ENCODE measurements at places on chromosomes 3 and 15.

DNA sequence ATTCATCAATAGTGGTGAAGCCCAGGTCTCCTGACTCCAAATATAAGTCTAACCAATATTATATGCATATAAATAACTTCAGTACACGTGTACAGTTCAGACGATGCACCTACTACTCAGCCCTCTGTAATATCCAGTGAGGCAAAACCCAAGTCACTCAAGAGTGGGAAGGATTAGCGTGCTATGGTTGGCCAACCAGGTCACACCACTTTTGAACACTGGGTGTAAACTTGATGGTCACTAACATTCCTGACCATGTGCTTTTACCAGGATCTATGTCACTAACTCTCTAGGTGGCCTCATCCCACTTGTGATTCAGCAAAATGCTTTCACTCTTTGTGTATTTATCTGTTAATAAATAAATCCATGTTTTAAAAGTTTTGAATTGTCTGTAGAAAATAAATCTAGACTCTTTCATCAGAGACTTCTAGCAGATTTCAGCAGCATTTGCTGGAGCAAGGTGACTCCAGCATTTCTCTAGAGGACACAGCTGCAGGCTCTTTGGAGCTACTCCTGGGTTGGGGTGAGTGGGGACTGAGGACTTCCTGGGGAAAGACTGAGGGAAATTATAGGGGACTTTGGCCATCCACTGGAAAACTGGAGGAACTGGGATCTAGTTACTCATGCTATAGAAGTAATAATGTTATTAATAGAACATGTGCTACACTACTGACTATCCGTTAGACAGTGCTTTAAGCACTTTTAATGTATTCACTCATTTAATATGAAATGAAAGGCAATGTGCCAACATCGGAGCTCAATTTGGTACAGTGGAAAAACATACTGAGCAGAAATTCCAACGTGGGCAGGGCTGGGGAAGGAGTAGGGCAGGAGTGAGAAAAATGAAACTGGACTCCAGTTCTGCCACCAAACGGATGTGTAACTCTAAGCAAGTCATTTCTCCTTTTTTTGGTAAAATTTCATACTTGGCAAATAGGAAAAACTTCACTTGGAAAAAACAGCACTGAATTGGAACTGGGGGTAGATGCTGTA lies 97.9 kb downstream of the RORA start:
- no peak for DNase-seq

- peak; percentile 17 for DNase-seq
Observed at GRCh38 chr15:49458145-49458544, 35.1 kb downstream of the FGF7 start.

GRCh38 chr3:42157540-42158538 lies 66.7 kb downstream of the TRAK1 start:
- DNase-seq, result no peak

- no peak for DNase-seq
Observed at GRCh38 chr3:4637265-4637664, 144.1 kb downstream of the ITPR1 start.

DNA sequence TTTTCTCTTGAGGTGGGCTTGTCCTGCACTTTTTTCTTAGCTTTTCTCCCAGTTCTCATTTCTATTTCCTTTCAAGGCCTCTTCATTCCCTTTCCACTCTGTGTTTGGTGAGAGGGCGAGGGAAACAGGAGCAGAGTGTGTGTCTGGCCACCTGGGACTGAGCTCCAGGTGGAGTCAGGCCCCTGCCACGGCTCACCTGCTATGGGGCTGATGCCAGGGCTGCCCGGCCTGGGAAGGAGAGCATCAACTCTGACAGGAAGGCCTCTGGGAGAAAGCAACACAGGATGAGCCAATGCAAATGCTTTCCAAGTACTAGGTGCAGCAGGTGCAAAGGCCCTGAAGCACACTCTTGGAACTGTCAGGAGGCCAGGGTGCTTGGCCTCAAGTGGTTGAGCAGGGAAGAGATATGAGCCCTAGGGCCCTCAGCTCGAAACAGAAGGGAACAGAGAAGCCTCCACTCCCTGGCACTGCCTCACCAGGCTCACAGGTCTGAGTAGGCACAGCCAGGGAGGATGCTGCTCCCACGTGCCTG lies 27.3 kb upstream of the DUSP7 start:
- no peak for DNase-seq

GRCh38 chr3:114877378-114878113 lies 269.5 kb downstream of the ZBTB20 start:
- DNase-seq, result no peak

DNA sequence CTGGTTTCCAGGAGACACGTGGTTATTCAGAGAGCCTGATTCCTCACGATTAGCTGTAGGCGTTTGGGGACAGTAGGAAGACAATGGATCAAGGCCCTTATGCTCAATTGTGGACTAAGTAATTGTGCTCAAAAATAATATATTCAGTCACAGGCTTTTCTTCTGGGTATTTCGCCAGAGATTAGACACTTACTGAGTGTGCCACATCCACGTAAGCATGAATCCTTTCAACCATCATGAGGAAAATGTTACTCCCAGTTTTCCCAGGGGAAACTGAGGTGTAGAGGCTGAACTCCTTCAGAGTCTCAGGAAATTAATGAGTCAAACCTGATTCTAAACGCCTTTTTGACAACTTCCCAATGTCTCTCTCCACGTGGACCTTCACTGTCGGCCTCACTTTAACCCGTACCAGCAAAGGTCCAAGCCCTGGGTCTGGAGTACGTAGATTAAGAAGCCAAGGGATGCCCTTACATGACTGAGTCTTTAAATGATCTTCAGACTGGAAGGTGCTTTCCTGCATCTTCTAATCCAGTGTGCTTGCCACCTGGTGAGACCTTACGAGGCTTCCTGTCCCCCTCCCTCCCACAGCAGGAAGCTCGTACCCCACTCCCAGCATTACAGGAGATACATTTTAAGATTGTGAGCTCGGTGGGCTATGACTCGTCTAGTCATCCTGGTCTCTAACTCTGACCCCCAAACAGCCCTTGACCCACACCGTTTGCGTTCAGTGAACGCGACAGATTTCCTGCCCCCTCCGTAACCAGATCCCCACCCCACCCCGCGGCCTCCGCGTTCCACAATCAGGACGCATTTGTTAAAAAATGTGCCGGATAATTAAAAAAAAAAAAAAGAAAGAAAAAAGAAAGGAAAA lies 1.7 kb downstream of the PKM start:
- DNase-seq, result peak; percentile 21

DNA sequence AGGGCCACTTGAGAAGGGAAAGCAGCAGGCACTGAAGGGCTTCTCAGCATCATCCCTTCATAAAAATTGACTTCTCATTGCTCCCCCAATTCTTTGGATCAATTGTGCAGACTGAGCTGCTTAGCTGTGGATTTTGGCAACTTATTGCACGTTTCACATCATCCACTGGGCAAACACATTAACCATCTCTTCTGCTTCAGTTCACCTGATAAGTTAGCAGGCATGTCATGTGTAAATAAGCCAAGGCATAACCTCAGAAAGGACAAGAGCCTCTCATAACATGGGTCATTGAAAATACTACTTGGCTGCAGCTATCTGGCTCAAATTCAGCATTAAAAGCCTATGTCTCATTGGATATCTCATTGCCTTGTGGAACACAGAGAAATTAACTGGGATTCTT lies 366.5 kb downstream of the LRRC3B start:
- no peak for DNase-seq

DNA sequence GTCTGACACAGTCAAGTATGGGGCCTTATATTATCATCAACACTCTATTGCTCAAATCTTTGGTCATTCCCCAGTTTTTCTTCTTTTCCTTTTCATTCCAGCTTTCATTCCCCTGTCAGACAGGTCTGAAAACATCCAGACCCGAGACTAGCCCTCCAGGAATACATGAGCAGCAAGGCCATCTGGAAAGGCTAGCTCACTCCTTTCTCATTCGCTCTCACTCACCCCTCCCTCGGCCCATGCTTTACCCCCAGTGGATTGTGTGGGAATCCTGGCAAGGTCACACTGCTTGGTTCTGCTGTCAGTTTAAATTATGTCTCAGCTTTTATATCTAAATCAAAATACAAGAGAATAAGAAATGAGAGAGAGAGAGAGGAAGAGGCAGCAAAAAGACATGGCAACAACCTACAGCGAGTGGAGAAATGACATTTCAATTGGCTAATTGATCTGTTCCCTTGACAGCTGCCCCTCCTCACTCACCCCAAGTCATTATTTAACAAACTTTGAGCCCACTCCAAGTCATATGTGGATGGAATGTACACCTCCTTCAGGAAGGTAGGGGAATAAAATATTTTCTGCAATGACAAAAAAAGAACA lies 962.2 kb downstream of the TUSC7 start:
- no peak for DNase-seq

DNA sequence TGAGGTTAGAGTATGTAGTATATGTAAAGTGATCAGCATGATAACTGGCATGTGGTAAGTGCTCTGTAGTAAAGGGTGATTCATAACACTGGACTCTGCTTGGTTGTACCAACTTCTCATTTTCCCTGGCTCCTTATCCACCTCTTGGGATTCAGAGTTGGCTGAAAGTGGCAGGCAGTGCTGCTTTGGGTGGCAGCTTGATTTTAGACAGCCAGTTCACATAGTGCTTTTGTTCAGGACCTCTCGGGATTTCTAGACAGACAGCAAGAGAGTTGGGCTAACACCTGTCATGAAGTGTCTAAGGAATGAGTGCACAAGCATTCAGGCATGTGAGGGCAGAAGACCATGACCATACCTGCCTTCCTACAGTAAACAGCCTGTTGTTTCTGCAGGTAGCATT lies 69.0 kb downstream of the RBM6 start:
- peak; percentile 42 for DNase-seq

GRCh38 chr15:68348081-68348480 lies 70.5 kb downstream of the FEM1B start:
- no peak for DNase-seq

DNA sequence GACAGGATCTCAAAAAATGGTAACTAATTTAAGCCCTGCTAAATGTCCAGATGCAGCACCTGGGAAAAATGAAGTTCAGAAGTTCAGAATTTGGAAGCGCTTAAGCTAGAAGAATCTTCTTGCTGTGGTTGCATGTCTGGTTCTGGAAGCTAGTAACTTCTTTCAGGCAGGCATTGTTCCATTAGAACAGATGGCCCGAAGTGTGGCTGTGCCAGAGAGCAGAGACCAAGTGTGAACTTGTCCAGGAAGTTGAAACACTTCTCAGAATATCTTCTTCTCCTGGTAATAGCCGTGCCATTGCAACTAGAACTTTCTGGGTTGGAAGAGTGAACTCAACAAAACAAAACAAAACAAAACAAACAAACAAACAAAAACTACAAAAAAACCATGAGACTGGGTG lies 80.0 kb downstream of the MITF start:
- DNase-seq, result no peak

DNA sequence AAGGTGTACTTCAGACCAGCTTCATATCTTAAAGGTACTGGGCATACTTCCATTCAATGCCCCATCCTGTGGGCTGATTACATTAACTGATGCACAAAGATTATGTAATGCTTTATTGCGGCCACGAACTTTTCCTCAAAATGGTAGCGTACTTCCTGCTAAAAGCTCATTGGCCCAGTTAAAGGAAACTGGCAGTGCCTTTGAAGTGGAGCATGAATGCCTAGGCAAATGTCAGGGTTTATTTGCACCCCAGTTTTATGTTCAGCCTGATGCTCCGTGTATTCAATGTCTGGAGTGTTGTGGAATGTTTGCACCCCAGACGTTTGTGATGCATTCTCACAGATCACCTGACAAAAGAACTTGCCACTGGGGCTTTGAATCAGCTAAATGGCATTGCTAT lies 3.4 kb downstream of the SKIL start:
- no peak for DNase-seq

DNA sequence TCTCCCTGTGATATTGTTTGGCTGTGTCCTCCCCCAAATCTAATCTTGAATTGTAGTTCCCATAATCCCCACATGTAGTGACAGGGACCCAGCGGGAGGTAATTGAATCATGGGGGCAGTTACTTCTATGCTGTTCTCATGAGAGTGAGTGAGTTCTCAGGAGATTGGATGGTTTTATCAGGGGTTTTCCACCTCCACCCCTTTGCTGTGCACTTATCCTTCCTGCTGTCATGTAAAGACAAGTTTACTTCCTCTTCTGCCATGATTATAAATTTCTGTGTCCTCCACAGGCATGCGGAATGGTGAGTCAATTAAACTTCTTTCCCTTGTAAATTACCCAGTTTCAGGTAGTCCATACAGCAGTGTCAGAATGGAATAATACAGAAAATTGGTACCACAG lies 24.7 kb downstream of the TUSC7 start:
- no peak for DNase-seq

- no peak for DNase-seq
Observed at GRCh38 chr3:84223512-84223911, 735.3 kb upstream of the CADM2 start.

GRCh38 chr15:98760112-98760826 lies 111.9 kb downstream of the IGF1R start:
- peak; percentile 8 for DNase-seq

GRCh38 chr15:58900631-58901030 lies 32.8 kb downstream of the SLTM start:
- DNase-seq, result no peak

DNA sequence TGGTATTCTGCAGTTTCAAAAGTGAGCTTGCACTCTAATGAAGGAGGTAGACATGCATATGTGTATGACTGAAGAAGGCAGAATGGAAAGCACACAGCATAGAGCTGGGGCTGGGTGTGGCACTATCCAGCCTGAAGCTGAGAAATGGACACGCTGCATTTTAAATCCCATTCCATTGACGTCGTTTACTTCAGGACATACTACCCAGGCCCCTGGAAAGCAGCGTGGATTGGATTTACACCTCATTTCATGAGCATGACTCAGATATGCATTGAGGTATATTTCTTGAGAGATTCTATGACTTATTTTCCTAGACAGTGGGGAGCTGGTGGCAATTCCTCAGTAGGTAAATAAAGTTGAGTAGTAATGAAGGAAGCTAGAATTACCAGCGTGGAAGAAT lies 101.4 kb downstream of the ABI3BP start:
- no peak for DNase-seq

GRCh38 chr15:26191193-26191592 lies 328.1 kb upstream of the ATP10A start:
- no peak for DNase-seq

GRCh38 chr15:90552162-90552928 lies 22.6 kb downstream of the CRTC3 start:
- peak; percentile 88 for DNase-seq

DNA sequence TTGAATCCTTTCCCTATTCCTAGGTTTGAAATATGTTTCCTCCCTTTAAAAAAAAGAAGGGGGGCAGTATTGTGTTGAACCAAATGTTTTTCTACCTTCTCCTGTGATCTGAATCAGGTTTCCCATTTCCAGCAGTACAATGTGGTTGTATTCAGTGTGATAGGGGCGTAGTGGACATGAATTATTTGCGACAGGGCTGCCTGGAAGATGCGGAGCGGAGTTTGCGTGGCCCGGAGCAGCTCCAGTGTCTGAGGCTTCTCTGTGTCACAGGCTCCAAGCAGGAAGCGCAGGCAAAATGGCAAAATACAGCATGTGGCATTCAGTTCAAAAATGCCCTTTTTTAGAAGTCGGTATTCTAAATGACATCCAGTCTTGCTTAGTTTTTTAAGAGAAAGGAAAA lies 154.4 kb downstream of the PGPEP1L start:
- DNase-seq, result peak; percentile 77

- DNase-seq, result no peak
Observed at GRCh38 chr3:175082631-175083030, 223.5 kb downstream of the NAALADL2 start.
